ENCODE measurements at places on chromosomes 6 and 20. TPM values are rescaled to one million over a fixed set of nuclear protein-coding genes. Genes with fewer than 3 reads are reported as not detected.

GRCh38 chr6:138787138-138787537 lies 8.7 kb upstream of the ECT2L start:
- no peak for DNase-seq

TMEM244 gene
- total RNA-seq: not detected

DNA sequence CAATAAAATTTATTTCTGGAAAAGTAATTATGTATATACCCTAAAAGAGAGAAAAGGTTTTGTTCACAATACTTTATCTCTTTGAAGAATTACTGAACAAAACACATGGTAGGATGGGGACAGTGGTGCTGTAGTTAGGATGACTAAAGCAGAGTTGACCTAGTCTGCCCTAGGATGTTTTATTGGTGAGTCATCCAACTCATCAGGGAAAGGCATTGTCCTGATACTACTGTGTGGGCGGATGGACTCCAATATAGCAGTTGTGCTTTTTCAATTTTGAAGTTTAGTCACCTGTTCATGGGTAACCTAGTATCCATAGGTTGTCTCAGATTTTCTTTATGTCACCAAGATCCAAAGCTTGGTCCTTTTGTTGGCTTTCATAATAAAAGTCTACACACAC lies 53.3 kb upstream of the EYS start:
- no peak for DNase-seq

- peak; percentile 81 for DNase-seq
Observed at GRCh38 chr6:41733707-41734665, 1.4 kb downstream of the TFEB start.

- peak; percentile 69 for DNase-seq
Observed at GRCh38 chr6:169141671-169142537, 111.7 kb downstream of the THBS2 start.

DEFB125 gene
- not detected for total RNA-seq

GRCh38 chr6:41649596-41649995 lies 11.3 kb downstream of the MDFI start:
- DNase-seq: no peak

POPDC3 gene
- total RNA-seq: not detected

GRCh38 chr6:53103993-53104675 lies 38.9 kb downstream of the FBXO9 start:
- no peak for DNase-seq

DNA sequence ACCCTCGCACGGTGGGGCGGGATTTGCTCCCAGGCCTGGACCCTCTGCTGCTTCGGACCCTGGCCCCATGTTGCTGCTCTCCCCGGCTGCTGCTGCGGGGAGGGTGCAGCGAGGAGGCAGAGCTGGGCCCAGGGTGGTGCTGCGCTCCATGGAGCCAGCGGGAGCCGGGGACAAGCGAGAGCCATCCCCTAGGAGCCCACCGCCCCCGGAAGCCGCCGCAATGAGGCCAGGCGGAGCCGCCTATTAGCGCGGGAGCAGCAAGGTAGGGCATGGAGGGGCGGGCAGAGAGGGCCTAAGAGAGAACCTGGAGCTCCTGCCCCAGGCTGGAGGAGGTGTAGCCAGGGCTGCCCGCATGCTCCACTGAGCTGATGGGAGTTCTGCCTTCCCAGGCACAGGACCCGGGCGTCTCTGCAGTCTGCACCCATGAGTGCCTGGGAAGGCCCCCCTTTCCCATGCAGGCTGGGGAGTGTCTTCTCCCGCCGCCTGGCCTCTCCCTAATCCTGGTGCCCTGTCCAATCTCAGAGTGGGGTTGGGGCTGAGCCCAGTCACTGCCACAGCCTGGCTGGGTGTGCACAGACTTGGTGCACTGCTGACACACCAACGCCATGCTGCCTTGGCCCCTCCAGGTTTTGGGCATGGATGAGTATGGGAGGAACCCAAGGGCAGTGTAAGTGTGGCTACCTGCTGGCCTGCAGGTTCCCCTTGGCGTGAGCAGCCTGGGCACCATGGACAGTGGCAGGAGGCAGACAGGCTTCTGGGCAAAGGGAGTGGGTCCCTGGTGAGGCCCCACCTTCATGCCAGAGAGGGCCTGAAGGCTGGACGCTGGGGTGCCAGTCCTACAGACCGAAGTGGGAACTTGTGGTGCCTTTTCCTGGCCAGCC lies 360.6 kb upstream of the MAP3K7 start:
- no peak for DNase-seq

GRCh38 chr6:161547617-161548016 lies 273.8 kb upstream of the AGPAT4 start:
- DNase-seq: no peak

DNA sequence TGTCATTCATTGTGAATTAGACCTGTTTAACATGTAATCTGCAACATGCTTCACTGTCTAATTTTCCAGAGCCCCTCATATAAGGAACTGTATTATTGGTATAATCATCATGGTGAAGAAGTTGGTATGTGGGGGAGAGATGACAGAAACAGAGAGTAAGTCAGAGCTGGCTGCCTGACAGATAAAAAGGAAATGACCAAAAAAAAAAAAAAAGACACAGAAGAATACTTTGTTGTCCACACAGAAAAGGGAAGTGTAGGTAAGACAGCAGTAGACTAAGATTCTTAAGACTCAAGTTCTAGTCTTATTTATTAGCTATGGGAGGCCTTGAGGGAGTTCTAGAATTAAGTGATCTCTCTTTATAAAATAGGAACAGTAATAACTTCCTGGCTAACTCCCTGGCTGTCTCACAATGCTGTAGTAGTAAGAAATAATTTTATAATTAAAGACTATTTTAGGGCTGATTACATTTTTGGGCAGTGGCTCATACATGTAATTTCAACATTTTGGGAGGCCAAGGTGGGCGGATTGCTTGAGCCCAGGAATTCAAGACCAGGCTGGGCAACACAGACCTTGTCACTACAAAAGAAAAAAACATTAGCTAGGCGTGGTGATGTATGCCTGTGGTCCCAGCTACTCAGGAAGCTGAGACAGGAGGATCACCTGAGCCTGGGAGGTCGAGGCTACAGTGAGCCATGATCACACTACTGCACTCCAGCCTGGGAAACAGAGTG lies 102.5 kb downstream of the PRL start:
- DNase-seq: no peak

DNA sequence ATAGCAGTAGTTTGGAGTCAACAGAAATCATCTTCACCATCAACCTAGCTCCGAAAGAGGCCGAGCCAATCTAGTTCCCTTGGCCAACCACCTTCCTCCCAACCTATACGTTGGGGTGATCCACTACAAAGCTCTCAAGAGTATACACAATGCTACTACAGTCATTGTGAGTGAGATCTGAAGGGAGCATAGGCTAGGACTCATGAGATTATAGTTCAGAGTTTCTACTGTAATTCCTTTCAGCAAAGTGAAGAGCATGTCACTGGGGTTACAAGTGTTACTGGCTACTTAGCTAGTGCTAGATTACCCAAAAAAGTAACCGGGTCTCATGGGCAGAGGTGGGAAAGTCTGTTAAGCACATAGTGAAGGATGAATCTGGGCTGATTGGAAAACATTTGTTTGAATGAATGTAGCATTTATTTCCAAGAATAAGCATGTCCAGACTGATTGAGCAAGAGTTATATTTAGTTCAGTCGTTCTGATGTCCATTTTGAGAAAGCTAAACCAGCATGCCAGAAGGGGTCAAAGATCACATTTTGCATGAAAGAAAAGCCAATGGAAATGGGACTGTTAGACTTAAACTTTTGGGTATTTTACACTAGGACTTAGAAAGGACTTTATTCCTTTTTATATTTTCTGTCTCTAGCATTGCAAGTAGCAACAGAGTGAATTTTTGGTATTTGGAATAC lies 10.5 kb upstream of the ESR1 start:
- DNase-seq: no peak

- DNase-seq: no peak
Observed at GRCh38 chr20:58956078-58956477, 25.0 kb upstream of the NELFCD start.

- no peak for DNase-seq
Observed at GRCh38 chr20:16267526-16267925, 305.7 kb downstream of the KIF16B start.

EPPIN gene
- not detected for total RNA-seq

GRCh38 chr20:60986506-60987156 lies 265.4 kb upstream of the CDH4 start:
- DNase-seq: no peak

- no peak for DNase-seq
Observed at GRCh38 chr20:63492518-63492917, 6.4 kb downstream of the EEF1A2 start.

SNX3 gene
- total RNA-seq: 71.0 TPM

DNA sequence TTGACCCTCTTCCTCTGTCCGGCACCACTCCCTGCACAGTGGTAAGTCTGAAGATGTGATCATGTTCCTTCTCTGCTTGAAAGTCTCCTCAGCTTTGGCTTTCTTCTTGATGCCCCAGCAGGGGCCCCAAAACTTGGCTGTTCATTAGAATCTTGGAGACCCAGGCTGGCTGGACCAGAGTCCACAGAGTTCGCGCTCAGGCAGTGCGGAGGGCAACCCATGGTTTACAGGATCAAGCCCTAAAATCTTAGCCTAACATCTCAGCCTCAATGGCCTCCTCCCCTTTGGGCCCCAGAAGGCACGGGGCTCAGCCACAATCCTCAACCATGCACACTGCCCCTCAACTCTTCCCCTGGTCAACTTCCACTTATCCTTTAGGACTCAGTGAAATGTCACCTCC lies 72.9 kb upstream of the GTSF1L start:
- no peak for DNase-seq

DNA sequence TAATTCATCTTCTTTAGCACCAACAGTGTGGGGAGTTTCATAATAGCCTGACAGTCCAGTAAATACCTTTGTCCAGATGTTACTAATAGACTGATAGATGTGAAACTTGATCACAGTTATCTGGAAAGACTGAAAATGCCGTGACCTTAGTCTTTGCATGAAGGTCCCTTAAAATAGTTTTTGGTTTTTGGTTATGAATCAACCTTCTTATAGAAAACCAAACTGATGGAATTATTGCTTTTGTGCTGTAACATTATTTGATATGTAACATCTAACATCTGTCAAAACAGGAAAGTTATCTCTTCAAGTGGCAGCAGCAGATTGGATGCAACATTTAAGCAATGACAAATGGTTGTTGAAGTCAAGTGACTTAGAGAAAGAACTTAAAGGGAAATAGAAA lies 190.4 kb downstream of the DOK5 start:
- no peak for DNase-seq

RPS10 gene
- total RNA-seq: 902 TPM

- no peak for DNase-seq
Observed at GRCh38 chr6:157070403-157071107, 252.8 kb downstream of the TMEM242 start.

- no peak for DNase-seq
Observed at GRCh38 chr20:62026564-62026856, 39.2 kb downstream of the TAF4 start.

DNA sequence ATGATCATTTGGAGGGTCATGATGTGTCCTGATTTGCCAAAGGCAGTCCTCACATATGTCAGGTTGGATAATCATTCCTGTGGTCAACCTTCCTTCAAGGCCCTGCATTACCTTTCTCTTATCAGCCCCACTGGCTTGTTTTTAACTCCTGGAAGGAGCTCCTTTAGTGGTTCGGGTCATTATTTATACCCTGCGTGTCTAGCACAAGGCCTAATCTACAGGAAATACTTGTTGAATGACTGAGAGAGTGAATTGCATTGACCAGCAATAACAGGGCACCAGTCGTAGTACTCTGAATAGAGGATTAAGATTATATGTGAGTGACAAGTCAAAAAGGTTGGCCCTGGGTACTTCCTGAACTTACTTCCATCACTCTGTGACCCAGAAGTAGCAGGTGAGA lies 4.5 kb downstream of the HIVEP2 start:
- DNase-seq: no peak

DNA sequence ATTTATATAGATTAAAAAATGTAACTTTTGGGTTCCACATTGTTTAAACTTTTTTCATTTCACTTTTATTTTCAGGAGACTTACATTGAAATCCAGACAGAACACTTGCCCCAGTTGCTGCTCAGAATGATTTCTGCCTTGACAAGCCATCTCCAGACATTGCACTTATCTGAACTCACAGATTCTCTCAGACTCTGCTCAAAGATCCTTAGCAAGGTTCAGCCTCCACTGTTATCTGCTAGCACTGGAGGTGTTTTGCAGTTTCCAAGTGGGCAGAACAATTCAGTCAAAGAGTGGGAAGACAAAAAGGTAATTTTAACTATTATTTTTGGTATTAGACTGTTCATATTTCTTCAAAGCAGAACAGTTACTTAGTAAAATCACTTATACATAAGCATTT lies 58.0 kb downstream of the DOP1A start:
- no peak for DNase-seq

- no peak for DNase-seq
Observed at GRCh38 chr20:39605908-39606307, 643.8 kb downstream of the DHX35 start.

SEL1L2 gene
- not detected for total RNA-seq

GRCh38 chr20:51104960-51105920 lies 82.3 kb upstream of the KCNG1 start:
- no peak for DNase-seq

DNA sequence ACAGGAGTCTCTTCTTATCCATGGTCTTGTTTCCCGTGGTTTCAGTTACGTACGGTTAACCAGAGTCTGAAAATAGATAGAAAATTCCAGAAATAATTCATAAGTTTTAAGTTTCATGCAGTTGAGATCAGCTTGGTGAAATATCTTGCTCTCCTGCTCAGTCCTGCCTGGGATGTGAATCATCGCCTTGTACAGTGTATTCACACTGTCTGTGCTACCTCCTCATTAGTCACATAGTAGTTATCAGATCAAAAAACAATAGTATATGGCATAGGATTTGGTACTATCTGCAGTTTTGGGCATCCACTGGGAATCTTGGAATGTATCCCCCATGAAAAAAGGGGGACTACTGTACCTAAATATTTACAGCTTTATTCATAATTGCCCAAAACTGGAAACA lies 22.7 kb upstream of the MOCS1 start:
- no peak for DNase-seq

TIAM2 gene
- 139 TPM for total RNA-seq

DNA sequence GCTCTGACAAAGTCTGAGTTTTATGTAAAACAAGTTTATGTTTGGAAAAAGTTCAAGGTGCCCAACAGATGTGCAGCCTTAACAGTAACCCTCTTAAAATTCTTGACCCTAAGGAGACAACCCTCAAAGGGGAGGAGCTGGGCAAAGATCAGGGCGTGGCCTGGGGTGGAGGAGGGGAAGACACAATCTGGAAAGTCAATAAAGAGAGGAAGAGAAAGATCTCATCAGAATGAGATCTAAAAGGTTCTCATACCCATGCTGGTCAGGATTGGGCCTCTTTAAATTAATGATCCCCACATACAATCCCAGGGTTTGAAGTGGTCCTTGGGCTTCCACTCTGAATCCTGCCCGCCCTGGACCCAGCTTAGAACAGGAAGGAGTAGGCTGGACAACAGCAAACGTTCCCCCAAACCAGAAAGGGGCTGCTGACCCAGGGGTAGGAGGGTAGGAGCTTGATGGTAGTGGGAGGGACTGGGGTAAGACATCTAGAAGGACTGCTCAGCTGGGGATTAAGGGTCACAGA lies 33.0 kb downstream of the FOXP4 start:
- DNase-seq: peak; percentile 75

All from Peyer's patch (tissue), 4 donors.